ENCODE measurements at places on chromosomes 1 and 21.
A peak's percentile ranks its signal among the peaks of the same experiment; 100 is the strongest.

DNA sequence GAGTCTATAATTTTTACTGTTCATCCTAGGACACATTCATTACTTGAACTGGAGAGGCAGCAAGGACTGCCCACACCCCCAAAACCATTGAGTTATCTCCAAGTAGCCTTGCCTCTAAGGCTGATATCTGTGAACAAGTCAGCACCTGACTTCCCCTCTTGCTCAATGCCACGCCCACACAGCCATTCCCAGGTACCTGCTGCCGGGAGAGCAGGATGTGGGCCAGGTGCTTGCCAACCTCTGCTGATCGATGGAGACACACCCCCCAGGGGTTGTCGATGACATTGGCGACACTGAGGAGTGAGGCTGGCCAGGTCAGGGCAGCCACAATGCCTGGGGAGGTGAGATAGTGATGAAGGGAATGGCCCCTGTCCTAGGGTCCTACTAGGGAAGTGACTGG is 60.1 kb downstream of the TMCO4 start:
- DNase-seq = no peak

- no peak for DNase-seq
Measured at GRCh38 chr1:201633297-201633696, 94.4 kb downstream of the NAV1 start.

GRCh38 chr1:156961709-156962108 is 41.3 kb downstream of the LRRC71 start:
- peak; percentile 41 for DNase-seq

GRCh38 chr1:211932933-211933254 is 102.3 kb upstream of the LPGAT1 start:
- DNase-seq = peak; percentile 52

DNA sequence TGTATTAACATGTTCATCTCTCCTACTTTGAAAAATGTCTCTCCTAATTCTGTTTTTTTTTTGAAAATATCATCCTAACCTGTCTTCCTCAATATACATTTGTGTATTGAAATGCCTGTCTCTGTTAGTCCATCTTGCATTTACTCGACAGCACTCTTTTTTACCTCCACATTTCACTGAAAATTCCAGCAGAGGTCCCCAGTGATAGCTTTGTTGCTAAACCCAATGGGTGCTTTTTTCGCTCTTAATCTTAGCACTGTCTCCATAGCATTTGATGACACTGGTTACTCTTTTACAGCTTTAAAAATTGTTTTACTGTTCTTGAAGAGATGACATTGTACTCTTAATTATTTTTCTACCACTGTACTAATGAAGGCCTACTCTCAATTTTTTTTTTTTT is 10.8 kb downstream of the OSBPL9 start:
- peak; percentile 54 for DNase-seq

- no peak for DNase-seq
Measured at GRCh38 chr1:77514921-77515776, 167.3 kb downstream of the ZZZ3 start.

DNA sequence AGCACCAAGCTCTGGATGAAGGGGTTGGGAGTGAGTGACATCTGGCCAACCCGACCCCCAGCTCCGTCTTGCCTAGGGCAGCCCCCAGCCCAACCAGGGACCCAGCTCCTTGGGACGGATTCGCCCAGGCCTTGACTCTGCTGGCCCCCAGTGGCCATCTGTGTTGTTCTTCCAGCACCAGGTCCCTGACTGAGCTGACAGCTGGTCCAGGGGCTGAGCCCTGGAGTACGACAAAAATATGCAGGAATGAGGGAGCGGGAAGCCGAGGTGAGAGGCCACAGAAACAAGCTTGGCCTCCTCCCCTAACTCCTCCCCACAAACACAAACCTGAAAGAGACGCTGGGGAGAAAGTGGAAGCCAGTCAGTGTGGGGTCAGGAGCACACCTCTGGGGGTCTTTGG is 55.0 kb upstream of the PAX7 start:
- peak; percentile 58 for DNase-seq

DNA sequence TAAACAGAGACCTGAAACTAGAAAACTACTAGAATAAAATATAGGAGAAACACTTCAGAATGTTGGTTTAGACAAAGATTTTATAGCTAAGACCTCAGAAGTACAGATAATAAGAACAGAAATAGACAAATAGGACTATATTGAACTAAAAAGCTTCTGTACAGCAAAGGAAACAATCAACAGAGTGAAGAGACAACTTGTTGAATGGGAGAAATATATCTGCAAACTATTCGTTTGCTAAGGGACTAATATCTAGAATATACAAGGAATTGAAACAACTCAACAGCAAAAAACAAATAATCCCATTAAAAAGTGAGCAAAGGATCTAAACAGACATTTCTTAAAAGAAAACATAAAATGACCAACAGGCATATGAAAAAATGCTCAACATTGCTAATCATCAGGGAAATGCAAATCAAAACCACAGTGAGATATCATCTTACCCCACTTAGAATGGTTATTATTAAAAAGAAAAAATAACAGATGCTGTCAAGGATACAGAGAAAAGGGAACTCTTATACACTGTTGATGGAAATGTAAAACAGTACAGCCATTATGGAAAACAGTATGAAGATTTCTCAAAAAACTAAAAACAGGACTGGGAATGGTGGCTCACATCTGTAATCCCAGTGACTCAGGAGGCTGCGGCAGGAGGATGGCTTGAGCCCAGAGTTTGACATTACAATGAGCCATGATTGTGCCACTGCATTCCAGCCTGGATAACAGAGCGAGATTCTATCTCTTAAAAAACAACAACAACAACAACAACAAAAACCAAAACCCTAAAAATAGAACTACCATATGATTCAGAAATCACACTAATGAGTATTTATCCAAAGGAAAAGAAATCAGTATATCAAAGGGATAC is 37.3 kb upstream of the ZSWIM5 start:
- no peak for DNase-seq

DNA sequence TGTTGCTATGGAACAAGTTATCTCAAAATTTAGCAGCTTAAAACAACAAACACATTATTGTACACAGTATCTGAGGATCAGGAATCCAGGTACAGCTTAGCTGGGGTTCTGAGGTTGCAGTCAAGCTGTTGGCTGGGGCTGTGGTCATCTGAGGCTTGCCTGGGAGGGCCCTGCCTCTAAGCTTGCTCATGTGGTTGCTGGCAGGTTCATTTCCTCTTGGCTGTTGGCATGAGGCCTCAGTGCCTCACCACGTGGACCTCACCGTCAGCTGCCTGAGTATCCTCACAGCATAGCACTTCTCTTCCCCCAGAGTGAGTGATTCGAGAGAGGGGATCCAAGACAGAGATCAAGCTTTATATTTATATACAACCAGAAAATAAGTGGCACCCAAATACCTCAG is 18.6 kb downstream of the NTPCR start:
- DNase-seq = peak; percentile 39

- no peak for DNase-seq
Measured at GRCh38 chr1:173477286-173478093, at the start of gene PRDX6. Gene PRDX6, plus strand, starts transcription at chr1:173477335. Its CDS starts 63 bp downstream, at chr1:173477398.

DNA sequence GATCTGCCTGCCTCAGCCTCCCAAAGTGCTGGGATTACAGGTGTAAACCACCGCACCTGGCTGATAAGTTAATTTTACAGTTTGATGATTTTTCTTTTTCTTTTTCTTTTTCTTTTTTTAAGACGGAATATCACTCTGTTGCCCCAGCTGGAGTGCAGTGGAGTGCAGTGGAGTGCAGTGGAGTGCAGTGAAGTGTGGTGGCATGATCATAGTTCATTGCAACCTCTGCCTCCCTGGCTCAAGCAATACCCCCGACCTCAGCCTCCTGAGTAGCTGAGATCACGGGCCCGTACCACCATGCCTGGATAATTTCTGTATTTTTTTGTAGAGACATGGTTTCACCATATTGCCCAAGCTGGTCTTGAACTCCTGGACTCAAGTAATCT is 84.4 kb upstream of the CXADR start:
- no peak for DNase-seq

DNA sequence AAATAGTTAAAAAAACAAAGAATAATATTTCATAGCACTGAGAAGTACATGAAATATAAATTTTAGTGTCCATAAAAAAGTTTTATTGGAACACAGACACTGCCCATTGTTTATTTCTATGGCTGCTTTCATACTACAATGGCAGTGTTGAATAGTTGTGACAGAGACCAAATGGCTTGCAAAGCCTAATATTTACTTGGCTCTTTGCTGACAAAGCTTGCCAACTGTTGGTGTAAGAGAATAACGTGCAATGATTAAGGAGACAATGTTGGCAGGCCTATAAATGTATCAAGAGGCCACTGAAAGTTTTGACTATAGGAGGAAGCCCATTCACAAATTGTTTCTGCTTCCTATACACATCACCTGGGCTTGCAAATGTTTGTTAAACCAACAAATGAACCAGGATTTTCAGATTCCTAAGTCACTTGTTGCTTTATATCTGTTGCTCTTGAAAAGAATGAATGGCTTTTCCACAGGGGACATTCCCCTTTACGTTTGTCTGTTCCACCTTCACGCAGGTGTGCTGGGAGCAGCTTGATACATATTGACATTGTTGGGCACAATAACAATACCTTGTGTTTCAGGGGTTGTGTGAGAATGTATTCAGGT is 5.5 kb upstream of the ST6GALNAC3 start:
- DNase-seq = no peak

DNA sequence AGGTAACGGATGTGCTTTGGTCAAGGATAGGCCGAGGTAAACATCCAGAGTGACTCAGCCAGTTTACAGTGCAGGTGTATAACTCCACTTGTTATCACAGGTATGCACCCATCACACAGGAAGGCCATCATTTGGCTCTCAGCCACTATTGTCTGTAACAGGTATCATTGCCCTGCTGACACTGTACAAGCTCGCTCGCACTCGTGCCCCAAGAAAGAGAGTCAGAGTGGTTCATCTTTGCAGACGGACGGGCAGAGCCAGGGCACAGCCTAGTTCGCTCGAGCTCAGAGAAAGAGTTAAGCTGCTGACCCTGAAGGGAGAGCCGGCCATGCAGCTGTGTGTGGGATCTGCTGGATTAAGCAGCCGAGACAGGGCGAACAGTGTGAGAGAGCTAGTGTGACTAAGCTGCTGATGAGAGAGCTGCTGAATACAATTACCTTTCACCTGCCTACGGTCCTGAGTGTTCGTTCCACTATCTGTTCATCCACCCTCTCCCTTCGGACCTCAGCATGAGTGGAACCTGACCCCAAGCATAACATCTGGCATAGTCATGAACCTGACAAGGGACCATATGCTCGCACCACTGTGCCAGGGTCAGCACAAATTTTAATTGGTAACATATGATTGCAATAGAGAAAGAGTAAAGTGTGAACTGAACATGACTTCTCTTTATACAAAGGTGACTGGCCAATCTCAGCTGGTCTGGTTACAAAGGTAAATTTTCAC is 27.0 kb upstream of the LYPD8 start:
- no peak for DNase-seq

- peak; percentile 5 for DNase-seq
Measured at GRCh38 chr1:117698398-117699160, 92.7 kb downstream of the TENT5C start.

- no peak for DNase-seq
Measured at GRCh38 chr1:43184995-43185394, 12.9 kb downstream of the CFAP57 start.

- DNase-seq = peak; percentile 14
Measured at GRCh38 chr21:42975886-42976608, 1.7 kb downstream of the PKNOX1 start.

- no peak for DNase-seq
Measured at GRCh38 chr1:10785728-10786638, 10.5 kb downstream of the CASZ1 start.

DNA sequence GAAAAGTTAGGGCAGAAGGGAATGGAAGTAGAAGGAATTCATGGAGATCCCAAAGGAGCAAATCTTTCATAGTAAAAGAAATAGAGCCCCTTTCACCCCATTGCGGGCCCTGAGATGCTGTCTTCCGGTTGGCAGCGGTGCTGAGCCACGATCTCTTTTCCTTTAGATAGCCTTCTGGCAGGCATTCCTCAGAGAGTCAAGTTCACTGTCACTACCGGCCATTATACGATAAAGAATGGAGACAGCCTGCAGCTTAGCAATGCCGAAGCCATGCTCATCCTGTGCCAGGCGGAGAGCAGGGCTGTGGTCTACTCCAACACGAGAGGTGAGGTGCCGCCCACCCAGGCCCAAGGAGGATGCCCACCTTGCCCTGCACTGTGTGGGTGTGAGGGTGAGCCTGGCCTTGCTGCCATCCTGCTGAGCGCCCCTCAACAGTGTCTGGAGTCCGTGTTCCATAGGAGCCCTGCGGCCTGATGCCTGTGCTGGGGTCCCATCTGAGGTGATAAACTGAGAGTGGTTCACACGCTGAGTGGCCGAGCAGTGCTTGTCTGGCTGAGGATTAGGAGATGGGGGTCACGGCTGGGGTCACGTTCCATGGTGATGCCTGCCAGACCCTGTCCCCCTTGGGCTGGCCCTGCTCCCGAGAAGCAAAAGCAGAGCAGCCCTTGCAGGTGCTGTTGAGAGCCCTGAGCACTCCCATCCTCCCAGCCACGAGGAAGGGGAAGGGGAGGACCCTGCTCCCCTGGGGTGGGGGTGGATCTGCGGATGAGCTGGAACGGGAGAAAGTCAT is 20.4 kb upstream of the PWP2 start:
- DNase-seq = no peak

GRCh38 chr1:189958756-189959155 is 518.9 kb downstream of the BRINP3 start:
- DNase-seq = no peak

GRCh38 chr1:154179946-154180687 is 11.8 kb downstream of the TPM3 start:
- peak; percentile 91 for DNase-seq
